ENCODE measurements at places on chromosomes 2 and 18. TPM values are rescaled to one million over a fixed set of nuclear protein-coding genes. Genes with fewer than 3 reads are reported as not detected.

DNA sequence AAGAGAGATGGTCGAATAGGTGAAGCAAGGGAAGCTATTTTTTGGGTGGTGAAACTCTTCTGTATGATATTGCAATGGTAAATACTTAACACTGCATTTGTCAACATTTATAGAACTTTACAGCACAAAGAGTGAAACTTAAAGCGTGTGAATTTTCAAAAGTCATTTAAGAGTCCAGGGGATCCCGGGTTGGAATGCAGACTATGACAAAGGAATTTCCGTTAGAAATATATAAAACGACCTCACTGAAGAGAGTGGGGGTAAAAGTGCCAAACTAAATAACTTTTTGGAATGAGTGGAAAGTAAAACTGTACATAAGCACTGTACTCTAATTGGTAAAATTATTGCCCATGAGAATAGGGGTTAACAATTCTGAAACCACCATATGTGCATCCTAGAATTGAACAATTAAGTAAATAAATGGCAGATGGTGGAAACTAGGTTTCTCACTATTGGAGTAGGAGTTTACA is 191.0 kb upstream of the FN1 start:
- no peak for DNase-seq

- no peak for DNase-seq
These were observed 109.2 kb downstream of the EXOC6B start for GRCh38 chr2:72716601-72717000.

DNA sequence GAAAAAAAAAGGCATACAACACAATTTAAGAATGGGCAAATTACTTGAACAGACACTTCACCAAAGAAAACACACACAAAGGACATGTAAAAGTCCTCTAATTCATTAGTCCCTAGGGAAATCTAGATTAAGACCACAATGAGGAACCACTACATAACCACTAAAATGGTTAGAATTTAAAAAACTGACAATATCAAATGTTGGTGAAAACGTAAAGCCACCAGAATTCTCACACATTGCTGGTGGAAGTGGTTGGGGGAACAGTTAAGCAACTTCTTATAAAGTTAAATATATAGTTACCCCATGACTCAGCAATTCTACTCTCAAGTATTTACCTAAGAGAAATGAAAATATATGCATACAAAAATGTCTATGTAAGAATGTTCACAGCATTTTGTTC is 11.8 kb downstream of the RTN4 start:
- no peak for DNase-seq

- DNase-seq, result peak; percentile 92
These were observed at the start of gene DYNC2LI1 for GRCh38 chr2:43773876-43774613. TSS of gene DYNC2LI1 (plus strand) at chr2:43774039. CDS start at chr2:43774139, 100 bp downstream.

- DNase-seq, result no peak
These were observed 25.3 kb downstream of the INPP4A start for GRCh38 chr2:98469862-98470544.

GRCh38 chr18:27861539-27861938 is 315.4 kb downstream of the CDH2 start:
- no peak for DNase-seq

- DNase-seq, result no peak
These were observed 123.0 kb upstream of the ARHGAP28 start for GRCh38 chr18:6606411-6607085.

GRCh38 chr2:128746356-128746755 is 427.7 kb upstream of the HS6ST1 start:
- peak; percentile 96 for DNase-seq

The TFPI gene
- total RNA-seq, result 111 TPM

The L3MBTL4 gene
- 1.3 TPM for total RNA-seq

The VIT gene
- total RNA-seq, result 0.77 TPM

The LIMS4 gene
- total RNA-seq, result 0.26 TPM

The STPG4 gene
- 0.33 TPM for total RNA-seq

The SERPINB11 gene
- total RNA-seq, result not detected

All from fibroblast of lung (primary cell).